ENCODE measurements at places on chromosomes 1 and 21.

DNA sequence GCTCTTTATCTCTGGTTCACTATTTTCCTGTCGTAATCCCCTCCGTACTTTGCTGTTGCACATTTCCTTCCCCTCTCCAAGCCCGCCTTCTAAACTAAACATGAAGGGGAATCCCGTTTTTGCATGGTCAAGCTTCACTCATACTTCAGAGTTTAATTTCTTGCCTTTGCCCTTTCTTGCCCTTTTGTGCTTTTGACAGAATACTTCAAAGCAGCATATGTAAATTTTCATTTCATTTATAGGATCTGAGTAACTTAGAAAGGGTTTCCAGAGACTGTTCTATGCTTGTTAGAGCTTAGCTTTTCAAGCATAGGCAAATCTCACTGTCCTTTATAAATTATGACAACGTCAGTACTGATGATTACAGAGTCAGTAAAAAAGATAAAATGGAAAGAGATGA is 27.7 kb downstream of the SPATA45 start:
- DNase-seq: no peak

DNA sequence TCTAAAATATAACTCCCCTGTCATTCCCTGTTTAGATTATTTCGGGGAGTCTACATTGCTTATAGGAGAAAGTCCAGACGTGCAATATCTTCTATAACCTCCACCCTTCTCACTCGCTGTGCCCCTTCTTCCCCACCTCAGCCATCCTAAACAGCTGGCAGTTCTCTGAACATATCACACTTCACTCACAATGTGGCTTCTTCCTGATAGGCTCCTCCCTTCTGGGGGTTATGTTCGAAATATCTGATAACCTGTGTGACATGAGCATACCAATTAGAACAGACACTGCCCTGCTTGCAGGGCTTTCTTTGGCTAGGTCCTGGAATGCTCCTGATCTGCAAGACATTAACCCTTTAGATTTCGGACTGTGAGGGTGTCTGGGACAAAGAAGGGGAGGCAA is 274.6 kb downstream of the NFIA start:
- DNase-seq: no peak

DNA sequence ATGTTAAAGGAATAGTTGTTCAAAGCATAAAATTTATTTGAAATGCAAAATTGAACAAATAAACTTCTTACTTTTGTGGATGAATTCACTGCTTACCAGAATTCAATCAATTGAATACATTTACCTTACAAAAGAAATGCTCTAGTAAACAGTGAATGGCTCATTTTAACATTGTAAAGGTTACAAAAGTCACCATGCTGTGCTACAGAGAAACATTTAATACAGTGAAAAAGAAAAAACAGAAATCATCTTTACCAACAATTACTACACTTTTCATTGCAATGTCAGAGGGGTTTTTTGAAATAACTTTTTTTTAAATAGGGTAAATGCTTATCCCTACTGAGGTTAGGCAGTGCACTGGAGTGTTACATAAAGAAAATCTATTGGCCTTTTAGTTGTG is 853.0 kb downstream of the NCAM2 start:
- DNase-seq: no peak

GRCh38 chr1:184563308-184563707 is 176.5 kb downstream of the C1orf21 start:
- DNase-seq: peak; percentile 29

GRCh38 chr1:116556289-116557006 is 14.4 kb downstream of the CD58 start:
- DNase-seq: peak; percentile 71

GRCh38 chr1:21022279-21023040 is 154.2 kb downstream of the EIF4G3 start:
- peak; percentile 96 for DNase-seq

DNA sequence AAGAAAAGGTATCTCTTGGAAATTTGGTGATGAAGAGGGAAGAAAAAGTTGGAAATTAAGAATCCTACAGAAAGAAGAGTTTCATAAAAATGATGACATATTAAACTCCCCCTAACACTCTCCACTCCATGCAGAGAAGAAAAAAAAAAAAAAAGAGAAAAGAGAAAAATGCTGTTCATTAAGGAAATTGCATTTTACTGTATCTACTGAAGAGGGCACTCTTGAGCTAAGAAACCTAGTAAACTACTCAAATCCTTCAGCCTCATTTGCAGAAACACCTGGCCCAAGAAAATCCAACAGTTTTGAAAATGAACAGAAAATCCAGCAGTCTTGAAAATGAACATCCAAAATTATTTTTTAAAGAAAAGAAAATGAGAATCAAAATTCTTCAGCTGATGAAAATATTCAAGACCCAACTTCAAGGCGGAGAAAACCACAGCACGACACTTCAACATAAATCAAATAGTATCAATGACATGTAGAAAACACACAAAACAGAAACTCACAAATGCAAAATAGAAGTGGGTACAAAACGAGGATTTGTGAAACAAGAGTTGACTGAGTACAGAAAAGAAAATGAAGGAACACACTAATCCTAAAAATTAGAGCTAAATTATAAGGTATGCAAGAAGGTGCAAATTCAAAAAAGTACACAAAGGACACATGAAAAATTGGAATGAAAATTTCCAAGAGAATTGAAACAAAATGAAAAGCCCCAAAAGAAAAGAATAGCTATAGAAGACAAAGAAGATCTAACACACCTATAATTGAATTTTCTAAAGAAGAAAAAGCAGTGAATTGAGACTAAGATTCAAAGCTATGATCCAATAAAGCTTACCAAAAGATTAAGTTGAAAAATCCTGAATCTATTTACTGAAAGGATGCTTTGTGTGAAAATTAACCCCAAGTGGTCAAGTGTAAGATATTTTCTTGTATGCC is 73.2 kb upstream of the DNAJC6 start:
- DNase-seq: peak; percentile 46

GRCh38 chr1:53585129-53585528 is 125.9 kb downstream of the DMRTB1 start:
- DNase-seq: no peak

- DNase-seq: no peak
Observed at GRCh38 chr21:15289896-15290841, 225.4 kb upstream of the NRIP1 start.

Measured in fibroblast of gingiva (primary cell).